ENCODE measurements at places on chromosomes 2 and 18. TPM values are rescaled to one million over a fixed set of nuclear protein-coding genes. Genes with fewer than 3 reads are reported as not detected.

The C2orf78 gene
- not detected for polyA plus RNA-seq

- peak; percentile 56 for DNase-seq
Observed at GRCh38 chr2:224778474-224778877, 62.3 kb upstream of the CCDC195 start.

The NT5DC4 gene
- 0.83 TPM for polyA plus RNA-seq

The TRIM54 gene
- polyA plus RNA-seq = 6.7 TPM

The PTPRN gene
- polyA plus RNA-seq = 0.27 TPM

DNA sequence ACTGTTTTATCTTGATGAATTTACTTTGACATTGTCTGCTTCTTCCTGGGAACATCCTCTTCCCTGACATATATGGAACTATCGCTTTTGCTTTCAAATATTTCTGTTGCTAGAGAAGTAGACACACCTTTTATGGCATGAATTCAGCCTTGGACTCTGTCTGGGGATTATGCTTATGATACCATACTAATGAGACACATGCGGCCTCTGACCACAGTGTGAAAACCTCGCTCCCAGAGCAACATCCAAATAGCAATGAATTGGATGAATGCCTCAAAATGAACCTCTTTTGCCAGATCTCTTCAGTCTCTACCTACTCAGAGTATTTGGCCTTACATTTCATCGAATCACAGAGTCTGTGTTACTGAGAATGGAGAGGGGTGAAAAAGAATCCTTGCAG, 70.9 kb downstream of the PIEZO2 start:
- no peak for DNase-seq

DNA sequence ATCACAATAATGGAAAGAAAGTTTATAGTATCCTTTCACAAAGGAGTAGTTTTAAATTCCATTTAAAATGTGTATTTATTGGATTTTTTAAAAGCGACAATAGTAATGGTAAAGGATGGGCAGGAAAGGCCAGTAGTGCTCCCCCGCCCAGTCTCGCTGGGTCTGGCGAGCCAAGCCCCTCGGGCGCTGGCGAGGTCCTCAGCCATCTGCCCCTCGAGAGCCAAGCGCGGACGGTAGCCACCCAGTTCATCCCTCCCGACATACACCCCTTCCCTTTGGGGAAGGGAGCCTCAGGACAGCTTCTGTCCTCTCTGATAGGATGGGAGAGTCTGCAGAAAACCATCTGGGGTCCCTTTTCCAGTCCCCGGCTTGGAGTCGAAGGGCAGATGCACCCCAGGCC, 45.2 kb downstream of the BOLA3 start:
- no peak for DNase-seq

The DUSP19 gene
- polyA plus RNA-seq = 5.2 TPM

The USP40 gene
- 79.2 TPM for polyA plus RNA-seq

Data from left kidney (tissue), 8 donors.